SJCRH30 (cell line): ENCODE measurements at places on chromosomes 1 and 21.

DNA sequence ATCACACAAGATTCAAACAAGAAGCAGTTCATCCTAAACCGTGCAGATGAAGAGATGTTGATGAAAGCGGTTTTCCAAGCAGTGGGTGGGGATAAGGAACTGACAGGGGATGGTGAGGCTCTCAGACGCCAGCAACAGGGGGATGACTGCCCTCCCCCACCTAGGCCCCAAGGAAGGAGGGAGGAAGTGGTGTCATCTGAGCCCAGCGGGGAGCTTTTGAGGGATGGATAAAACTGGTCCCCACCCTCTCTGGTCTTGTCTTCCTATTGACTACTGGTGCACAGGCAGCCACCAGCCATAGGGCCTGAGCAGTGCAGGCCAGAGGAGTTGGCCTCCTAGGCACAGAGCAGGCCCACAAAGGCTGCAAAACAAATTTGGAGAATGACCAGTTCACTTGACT is 175.5 kb downstream of the HUNK start:
- DNase-seq: peak; percentile 17

GRCh38 chr1:37817481-37817880 is 9.5 kb upstream of the YRDC start:
- DNase-seq: no peak

- DNase-seq: no peak
Observed at GRCh38 chr1:227958617-227959324, 11.0 kb upstream of the WNT9A start.

- peak; percentile 73 for DNase-seq
Observed at GRCh38 chr21:36260030-36260787, 59.8 kb upstream of the MORC3 start.

DNA sequence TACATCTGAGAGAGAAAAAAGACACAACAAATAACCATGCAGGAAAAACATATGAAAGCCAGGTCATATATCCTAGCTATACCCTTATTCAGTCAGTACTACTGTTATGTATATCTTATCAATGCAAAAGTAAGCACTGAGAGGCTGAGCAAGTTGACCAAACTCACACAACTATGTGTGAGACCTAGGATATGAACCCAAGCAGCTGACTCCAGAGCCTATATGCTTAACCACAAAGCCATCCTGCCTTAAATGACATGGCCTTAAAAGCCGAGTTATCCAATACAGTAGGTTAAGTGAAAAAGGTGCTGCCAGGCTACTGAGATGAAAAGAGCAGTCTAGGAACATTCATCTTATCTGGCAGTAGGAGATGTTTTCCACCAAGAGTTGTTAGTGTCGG is 151.6 kb downstream of the RERE start:
- DNase-seq: no peak

DNA sequence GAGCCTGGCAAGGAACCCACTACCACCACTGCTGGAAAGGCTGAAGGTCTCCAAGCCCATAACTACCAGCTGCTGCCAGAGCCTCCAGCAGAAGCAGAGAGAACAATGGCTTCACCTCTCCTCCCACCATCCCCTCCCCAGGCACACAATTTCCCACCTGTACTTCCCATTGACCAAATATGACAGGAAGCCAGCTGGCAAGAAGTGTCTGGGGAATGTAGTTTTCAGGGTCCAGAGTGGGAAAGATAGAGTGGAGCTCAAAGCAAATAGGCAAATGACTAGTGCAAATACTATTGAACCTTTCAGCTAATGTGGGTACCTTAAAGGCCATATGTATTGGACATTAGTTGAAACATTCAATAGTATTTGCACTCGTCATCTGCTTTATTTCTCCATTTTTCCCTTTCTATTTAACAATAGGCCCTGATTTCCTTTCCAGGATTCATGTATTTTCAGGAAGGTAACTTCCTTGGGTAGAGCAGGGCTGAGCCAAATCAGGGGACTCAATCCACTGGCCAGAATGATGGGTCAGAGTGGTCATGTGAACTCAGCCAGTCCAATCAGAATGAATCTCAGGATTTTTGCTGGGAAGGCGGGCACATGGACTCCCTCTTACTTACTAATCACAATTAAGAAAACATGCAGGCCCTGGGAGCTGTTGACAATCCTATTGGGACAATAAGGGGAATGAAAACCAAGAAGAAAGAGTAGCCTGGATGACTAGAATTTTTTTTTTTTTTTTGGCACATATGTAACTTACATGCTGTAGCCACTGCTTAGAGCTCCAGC is 12.1 kb upstream of the NFYC start:
- DNase-seq: no peak

GRCh38 chr1:158819461-158820443 is 11.4 kb upstream of the MNDA start:
- DNase-seq: no peak

GRCh38 chr1:154938604-154939399 is 2.3 kb upstream of the PMVK start:
- DNase-seq: no peak

GRCh38 chr1:175034775-175035174 is 11.6 kb upstream of the MRPS14 start:
- DNase-seq: no peak

- DNase-seq: no peak
Observed at GRCh38 chr1:184574588-184574987, 180.1 kb downstream of the EDEM3 start.

DNA sequence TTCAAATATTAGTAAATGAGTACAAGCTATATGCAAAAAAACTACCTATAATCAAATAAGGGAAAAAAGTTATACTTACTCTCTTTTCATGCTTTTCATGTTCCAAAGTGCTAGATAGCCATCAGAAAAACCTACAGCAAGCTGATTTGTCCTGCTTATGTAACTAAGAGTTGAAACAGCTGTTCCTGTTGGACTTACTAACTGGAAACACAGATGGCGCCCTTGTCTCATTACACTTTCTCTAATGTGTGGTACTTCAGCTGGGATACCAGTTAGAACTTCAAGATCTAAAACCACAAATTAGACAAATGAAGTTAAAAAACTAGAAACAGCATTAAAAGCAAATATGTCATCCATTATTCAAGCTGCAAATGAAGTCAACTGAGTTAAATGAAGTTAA is 24.3 kb downstream of the AHCTF1 start:
- DNase-seq: peak; percentile 23

GRCh38 chr1:226063224-226063976 is 884 bp downstream of the H3-3A start:
- DNase-seq: peak; percentile 51

GRCh38 chr1:235720544-235720943 is 71.0 kb upstream of the GNG4 start:
- DNase-seq: no peak

- no peak for DNase-seq
Observed at GRCh38 chr1:16944038-16944437, 22.3 kb downstream of the CROCC start.

DNA sequence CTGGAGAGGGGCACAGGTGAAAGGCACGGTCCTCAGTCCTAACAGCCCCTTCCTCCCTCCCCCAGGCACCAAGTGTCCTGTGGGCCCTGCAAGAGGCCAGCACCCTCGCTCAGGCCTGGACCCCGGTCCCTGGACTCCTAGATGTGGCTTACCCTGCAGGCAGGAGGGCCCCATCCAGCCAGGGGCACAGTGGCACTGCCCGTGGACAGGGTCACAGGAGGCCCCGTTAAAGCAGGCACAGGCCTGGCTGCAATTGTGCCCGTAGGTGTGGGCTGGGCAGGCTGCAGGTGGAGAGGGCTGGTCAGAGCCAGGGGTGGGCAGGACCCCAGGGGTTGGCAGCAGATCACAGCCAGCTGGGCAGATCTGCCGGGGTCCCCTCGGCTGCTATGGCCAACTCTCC is 44.5 kb downstream of the ARHGEF16 start:
- no peak for DNase-seq

DNA sequence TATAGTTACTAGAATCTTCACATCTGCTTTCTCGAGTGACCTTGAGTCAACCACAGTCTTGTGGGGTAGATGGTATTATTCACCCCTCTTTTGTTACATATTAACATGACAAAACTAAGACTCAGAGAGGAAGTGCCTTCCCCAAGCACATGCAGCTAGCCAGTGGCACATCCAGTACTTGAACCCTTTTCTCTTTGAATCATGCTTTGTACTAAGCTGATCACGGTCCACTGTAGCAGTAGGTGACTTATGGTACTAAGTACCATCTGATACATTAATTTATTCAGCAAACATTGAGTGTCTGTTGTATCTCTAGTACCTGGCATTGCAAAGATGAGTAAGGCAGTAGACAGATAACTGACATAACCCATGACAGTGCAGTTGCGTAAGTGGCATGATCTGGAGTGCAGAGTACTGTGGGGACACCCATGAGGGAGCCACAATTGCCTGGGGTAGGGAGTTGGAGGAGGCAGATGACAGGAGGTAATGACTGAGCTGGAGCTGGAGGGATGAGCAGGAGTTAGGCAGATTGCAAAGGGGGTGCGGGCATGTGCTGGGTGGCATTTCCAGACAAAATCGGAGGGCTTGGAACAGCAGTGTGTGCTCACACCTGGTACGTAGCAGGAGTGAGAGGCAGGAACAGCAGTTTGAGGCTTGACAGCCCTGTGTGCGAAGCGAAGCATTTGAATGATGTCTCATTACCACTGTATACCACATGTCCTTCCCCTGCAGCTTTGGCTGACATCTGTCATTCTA is 29.8 kb downstream of the UCK2 start:
- DNase-seq: no peak

- DNase-seq: no peak
Observed at GRCh38 chr21:44499631-44500030, 40.4 kb downstream of the KRTAP10-1 start.

- no peak for DNase-seq
Observed at GRCh38 chr1:110708974-110709440, 34.3 kb upstream of the KCNA3 start.

DNA sequence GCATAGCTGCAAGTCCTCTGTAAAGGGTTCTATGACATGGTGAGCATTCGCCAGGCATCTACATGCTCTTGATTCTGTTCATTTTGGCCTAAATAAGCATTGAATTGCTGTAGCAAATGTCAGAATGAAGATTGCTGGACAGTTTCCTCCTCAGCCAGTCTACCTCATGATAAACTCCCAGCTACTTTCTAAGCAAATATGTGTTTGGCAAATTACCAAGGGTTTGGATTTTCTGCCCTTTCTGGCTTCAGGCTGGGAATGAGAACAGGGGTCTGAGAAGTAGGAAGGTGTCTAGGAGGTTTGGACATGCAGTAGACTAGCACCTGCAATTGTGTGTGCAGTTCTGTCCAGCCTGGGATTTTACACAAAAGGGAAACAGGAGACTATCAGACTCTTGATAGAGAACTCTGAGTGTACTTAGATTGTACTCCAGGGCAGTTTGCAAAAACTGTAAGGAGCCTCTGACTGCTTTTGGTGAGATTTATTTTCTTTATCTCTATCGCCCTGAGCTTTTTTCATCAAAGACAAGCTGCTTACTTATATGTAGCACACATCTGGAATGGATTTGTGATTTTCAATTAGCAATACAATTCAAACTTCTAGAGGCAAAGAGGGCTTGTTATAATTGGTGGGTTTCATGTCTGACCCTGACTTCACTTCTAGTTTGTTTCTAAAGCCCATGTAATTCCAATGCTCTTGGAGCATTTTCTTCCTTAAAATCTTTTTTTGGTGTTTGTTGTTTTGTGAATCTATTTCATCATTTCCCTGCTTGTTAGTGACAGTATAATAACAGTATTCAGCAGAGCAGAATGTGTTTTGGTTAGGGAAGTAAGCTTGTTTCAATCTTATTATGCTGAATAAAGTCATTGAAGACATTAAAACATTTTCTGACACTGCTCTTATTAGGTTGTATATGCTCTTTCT is 150.8 kb downstream of the VPS13D start:
- DNase-seq: no peak

GRCh38 chr1:110771245-110772022 is 96.7 kb upstream of the KCNA3 start:
- DNase-seq: no peak

DNA sequence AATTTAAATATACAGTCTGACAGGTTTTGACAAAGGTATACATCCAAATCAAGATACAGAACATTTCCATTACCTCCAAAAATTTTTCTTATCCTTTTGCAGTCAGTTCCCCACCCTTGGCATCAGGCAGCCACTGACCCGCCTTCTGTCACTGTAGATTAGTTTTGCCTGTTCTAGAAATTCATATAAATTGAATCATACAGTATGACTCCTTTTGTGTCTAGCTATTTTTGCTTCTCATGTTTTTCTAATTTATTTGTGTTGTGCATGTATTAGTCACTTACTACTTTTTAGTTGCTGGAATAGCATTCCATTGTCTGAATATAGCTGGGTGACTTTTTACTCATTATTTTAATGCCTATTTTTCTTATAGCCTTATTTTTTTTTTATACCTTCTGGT is 3.8 kb downstream of the UTP25 start:
- DNase-seq: no peak

DNA sequence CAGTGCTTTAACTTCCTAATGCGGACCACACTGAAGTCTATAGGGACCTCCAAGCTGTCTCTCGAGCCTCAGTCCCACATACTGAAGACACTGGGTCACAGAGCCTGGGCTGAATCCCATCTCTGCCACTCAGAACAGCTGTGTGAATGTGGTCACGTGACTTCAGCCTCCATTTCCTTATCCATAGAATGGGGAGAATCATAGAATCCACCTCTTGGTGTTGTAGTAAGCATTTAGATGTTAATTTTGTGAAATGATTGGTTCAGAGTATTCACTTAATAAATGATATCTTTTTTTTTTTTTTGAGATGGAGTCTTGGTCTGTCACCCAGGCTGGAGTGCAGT is 41.2 kb upstream of the LYST start:
- DNase-seq: no peak

GRCh38 chr1:54378157-54378873 is 27.9 kb downstream of the SSBP3 start:
- DNase-seq: no peak

DNA sequence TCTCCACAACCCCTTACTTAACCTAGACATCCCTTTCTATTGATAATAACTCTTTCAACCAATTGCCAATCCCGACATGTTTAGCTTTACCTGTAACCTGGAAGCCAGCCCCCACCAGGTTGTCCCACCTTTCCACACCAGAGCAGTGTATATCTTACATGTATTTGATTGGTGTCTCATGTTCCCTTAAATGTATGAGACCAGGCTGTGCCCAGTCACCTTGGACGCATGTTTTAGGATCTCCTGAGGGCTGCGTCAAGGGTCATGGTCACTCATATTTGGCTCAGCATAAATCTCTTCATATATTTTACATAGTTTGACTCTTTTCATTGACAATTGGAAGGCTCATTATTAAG is 5.3 kb upstream of the SLC19A1 start:
- no peak for DNase-seq

- DNase-seq: no peak
Observed at GRCh38 chr1:205576011-205576410, 55.8 kb downstream of the ELK4 start.

DNA sequence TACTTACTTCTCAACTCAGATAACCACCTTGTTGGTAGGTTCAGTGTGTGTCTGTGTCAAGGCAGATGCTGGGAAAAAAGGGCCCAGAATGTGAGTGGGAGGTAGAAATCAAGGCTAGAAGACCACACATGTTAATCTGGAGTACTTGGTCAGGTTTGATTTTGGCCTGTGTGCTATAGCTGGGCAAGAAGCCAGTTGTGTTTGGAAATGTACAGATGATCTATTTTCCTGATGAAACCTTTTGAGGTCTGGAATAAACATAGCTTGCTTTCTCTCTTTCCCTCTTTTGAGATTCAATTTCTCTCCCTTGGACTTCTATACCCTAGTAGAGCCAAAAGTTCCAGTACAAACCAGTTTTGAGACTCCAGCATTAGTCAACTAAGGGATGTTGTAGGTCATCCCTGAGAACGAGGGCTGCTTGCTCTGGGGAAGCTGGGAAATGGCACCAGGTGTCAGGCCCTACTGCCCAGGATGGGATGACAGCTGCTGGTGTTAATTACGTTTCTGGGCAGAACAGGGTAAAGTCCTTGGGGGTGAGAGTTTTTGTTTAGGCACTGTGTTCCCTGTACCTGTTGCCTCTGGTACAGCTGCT is 15.8 kb downstream of the MAPKAPK2 start:
- peak; percentile 77 for DNase-seq
